ENCODE measurements at places on chromosomes 11 and 22.
A peak's percentile ranks its signal among the peaks of the same experiment; 100 is the strongest.

DNA sequence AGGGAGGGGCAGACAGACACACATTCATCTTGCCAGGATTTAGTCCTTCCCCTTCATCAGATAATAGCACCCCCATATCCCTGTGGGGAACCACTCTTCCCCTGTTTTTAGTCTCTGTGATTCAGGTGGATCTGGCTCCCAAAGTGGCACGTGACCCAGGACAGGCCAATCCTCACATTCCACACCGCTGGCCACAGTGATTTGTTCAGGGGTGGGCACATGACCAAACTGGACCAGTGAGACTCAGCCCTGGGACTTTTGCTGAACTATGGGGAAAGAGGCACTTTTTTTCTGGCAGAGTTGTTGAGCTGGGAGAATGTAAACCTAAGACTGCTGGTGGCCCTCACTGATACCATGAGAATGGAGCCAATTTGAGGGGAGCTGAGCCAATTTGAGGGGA is 19.1 kb upstream of the KCNJ11 start:
- DNase-seq: no peak

DNA sequence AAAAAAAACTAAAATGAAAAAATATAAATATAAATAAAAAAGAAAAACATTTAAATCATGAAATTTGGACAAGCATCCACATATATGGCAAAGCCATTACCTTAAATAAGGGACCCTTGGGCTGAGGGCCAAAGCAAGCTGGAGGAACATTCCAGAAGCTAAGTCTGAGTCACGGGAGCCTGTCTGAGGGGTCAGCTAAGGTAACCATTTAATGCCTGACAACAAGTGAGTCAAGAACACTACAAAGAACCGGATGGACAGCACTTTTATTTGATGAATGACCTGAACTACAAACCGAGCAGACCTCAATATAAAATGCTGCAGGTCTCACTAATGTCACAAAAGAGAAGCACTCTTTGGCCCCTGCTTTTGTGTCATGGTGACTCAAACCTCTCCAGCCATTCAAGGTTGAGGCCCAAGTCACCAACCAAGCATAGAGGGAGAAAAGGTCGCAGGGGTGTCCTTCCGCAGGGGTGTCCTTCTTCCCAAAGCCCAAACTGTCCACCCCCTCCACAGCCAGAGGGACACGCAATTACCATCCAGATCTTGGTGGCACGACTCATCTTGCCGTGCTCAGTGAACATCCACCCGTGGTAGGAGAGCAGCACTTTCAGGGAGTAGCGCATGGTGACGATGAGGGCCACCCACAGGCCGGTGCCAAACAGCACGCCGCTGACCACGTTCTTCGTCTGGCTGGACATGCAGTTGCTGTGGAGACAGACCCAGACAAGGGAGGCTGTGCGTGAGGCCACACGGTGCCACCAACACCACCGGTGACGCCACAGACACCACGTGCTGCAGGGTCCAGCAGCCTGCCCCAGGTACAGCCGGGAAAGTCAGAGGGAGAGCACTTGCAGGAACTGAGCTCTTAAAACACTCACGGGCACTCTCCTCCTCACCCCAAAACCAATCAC is 34.5 kb downstream of the CPT1A start:
- no peak for DNase-seq

- peak; percentile 12 for DNase-seq
Measured at GRCh38 chr11:104609311-104610085, 288.8 kb downstream of the CASP12 start.

GRCh38 chr11:65506772-65507505 is 8.1 kb downstream of the MALAT1 start:
- peak; percentile 48 for DNase-seq

DNA sequence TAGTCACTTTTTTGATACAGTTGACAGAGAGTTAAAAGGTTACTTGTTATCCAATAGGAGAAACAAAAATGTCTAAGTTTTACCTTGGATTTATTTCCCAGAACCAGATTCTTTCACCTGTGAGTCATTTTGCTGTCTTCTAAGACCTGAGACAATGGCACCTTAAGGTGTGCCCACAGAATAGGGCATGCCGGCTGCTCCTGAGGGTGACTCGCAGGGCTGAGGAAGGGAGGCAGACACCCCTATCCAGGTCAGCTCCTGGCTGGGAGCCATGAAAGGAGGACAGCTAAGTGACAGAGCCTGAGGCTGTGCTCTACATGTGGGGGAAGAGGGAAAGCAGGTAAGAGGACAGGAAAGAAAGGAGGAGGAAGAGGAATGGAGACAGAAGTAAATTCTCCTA is 67.8 kb downstream of the RASSF10 start:
- no peak for DNase-seq

- DNase-seq: no peak
Measured at GRCh38 chr11:70049045-70049444, 29.1 kb upstream of the ANO1 start.

DNA sequence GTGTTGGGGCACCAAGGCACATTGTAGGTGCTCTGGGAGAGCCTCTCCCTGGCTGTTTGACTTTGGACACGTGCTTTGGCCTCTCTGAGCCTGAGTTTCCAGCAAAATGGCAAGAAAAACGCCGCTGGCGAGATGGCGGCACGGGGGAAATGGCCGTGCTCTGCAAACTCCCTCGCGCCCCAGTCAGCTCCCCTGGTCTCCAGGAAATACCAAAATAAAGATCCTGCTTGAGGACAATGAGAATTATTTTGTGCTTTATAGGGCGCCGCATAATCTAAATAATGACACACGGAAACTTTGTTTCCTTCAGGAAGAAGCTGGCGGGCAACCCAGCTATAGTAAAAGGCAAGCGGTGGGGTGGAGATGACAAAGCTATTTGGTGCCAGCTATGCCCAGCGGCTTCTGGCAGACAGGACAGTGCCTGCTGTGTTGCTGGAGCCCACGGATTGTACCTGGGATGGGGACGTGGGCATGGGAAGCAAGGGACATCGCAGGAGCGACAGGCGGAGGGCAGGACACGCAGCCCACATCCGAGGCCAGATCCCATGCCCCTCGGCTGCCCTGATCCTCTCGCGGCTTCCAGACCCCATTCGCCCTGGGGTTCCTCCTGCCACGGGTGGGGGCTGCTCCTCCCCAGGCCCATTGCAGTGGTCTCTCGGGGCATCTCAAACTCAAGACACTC is 26.3 kb upstream of the RFPL3 start:
- no peak for DNase-seq

- no peak for DNase-seq
Measured at GRCh38 chr11:61160487-61161189, 588 bp downstream of the VPS37C start.

GRCh38 chr11:47383071-47383470 is 4.7 kb upstream of the SPI1 start:
- DNase-seq: no peak

GRCh38 chr11:119378851-119379465 is 2.5 kb downstream of the USP2 start:
- no peak for DNase-seq

GRCh38 chr11:8389029-8389996 is 125.6 kb upstream of the LMO1 start:
- no peak for DNase-seq

DNA sequence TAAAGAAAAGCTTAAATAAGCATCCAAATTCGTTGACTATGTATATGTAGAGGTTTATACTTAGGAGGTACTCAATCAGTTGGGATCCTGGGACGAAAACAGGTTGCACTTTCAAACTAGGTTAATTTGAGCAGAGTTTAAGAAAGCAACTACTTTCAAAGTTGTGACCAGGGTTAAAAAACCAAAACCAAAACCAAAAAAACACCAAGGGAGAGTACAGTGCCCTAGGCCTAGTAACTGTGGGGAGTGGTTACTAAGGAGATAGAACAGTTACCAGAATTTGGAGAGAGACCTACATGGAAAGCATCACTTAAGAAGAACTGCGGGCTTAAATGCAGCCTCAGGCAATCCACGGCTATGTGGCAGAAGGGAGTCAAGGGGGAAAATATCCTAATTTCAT is 148.3 kb downstream of the JRKL start:
- DNase-seq: no peak

- no peak for DNase-seq
Measured at GRCh38 chr11:87961606-87962005, 213.6 kb downstream of the RAB38 start.

GRCh38 chr11:115502636-115503082 is 1.6 kb downstream of the CADM1 start:
- DNase-seq: no peak

DNA sequence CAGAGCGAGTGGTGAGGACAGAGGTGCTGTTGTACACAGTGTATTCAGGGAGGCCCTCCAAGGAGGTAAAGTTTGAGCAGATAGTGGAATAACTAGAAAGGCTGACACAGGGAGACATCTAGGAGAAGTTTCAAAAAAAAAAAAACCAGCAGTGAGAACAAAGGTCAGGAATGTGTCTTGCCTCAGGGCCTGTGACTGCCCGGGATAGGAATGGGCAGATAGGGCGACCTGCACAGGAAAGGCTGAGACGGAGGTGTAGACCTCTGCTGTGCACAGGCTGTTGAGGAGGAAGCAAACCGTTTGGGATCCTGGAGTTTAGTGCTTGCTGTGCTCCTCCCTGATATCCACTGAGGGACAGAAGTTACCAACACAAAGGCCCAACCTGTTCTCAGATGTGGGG is 406.5 kb upstream of the B3GAT1 start:
- no peak for DNase-seq
